ENCODE measurements at places on chromosomes 3 and 15. TPM values are rescaled to one million over a fixed set of nuclear protein-coding genes. Genes with fewer than 3 reads are reported as not detected.

DNA sequence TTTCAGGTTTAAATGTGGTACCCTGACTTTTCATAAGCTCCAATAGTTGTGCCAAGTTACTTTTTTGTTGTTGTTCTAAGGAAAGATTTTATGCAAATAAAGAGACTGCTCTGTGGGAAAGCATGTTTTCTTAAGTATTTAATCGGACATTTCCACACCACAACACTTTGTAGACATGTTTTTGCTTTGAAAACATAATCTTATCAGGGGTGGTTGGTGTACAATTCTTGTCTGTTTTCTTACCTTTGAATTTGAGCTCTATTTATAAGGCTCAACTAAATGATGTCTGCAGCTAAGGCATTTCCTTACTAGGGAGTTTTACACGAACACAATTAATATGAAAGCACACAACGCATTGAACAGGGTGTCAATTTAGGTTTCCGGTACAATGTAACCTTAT lies 81.5 kb upstream of the CDIN1 start:
- H3K4me1 ChIP-seq: peaks cover 11% of the 10 kb centered on the region
- H3K36me3 ChIP-seq: no peaks in the 10 kb centered on the region
- no peak for DNase-seq
- H3K4me3 ChIP-seq: no peak overlapping the region
- no peak overlapping the region for H3K27ac ChIP-seq
- H3K27me3 ChIP-seq: no peaks in the 10 kb centered on the region

DNA sequence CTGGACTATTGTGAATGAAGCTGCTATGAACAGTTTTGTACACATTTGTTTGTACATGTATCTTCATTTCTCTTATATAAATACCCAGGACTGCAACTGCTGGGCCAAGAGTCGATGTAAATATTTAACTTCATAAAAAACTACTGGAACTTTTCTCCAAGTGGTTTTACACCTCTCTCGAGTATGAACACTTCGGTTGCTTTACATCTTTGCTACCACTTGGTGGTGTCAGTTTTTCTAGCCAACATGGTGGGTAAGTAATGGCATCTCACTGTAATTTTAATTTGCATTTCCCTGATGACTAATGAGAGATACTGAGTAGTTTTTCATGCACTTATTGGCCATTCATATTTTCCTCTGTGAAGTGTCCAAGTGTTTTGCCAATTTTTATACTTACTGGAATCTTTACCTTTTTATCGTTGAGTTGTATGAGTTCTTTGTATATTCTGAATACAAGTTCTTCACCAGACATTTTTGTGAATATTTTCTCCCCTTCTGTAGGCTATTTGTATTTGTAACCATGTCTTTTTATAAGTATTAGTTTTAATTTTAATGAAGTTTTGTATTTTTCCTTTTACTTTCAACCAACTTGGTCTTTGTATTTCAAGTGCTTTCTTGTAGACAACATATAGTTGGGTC lies 44.4 kb downstream of the PCOLCE2 start:
- H3K27ac ChIP-seq: no peak overlapping the region
- DNase-seq: peak; percentile 69
- H3K27me3 ChIP-seq: no peaks in the 10 kb centered on the region
- H3K4me3 ChIP-seq: no peak overlapping the region
- peaks cover under 1% of the 10 kb centered on the region for H3K4me1 ChIP-seq

GRCh38 chr3:123163141-123163540 lies 38.6 kb upstream of the SEC22A start:
- H3K36me3 ChIP-seq: peaks cover 72% of the 10 kb centered on the region
- no peaks in the 10 kb centered on the region for H3K4me1 ChIP-seq

GRCh38 chr3:25171897-25172296 lies 256.2 kb upstream of the RARB start:
- no peak overlapping the region for H3K4me3 ChIP-seq
- DNase-seq: no peak
- no peaks in the 10 kb centered on the region for H3K27me3 ChIP-seq
- no peaks in the 10 kb centered on the region for H3K36me3 ChIP-seq
- H3K4me1 ChIP-seq: no peaks in the 10 kb centered on the region

- no peaks in the 10 kb centered on the region for H3K36me3 ChIP-seq
- no peak overlapping the region for H3K27ac ChIP-seq
- H3K27me3 ChIP-seq: no peaks in the 10 kb centered on the region
These were observed 121.5 kb downstream of the PTPRG start for GRCh38 chr3:61682671-61683548.

GRCh38 chr3:177571271-177571943 lies 374.1 kb upstream of the TBL1XR1 start:
- DNase-seq: no peak
- H3K4me1 ChIP-seq: peaks cover 21% of the 10 kb centered on the region
- no peaks in the 10 kb centered on the region for H3K27me3 ChIP-seq
- no peak overlapping the region for H3K4me3 ChIP-seq

The UNC45A gene
- total RNA-seq: 74.9 TPM

DNA sequence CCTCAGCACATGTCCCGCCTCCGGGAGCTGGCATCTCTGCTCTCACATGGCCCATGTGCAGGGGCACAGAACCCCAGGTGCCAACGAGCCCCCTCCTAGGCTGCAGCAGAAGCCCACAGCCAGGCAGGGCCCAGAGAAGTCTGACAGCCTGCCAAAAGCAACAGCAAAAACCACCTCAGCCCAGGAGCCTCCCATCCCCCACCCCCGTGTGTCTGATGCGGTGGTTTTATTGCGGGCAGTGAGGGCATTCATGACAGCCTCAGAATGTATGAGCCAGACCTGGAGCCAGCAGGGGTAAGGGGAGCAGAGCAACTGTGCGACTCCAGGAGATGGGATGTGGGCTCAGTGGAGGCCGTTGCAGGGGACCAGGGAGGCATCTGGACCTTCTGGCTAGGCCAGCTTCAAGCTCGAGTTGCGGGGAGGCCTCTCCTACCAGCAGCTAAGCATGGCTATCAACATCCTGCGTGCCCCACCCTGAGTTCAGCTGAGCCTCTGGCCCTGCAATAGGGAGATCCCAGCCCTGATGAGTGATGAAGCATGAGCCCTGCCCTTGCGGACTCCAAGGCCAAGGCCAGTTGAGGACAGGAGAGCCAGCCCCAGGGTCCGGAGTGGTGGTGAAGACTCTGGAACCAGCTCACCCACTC lies 52.5 kb downstream of the CYP11A1 start:
- DNase-seq: no peak
- no peaks in the 10 kb centered on the region for H3K27me3 ChIP-seq
- H3K27ac ChIP-seq: no peak overlapping the region
- H3K4me1 ChIP-seq: peaks cover 28% of the 10 kb centered on the region
- H3K36me3 ChIP-seq: no peaks in the 10 kb centered on the region

The CYP8B1 gene
- not detected for total RNA-seq

DNA sequence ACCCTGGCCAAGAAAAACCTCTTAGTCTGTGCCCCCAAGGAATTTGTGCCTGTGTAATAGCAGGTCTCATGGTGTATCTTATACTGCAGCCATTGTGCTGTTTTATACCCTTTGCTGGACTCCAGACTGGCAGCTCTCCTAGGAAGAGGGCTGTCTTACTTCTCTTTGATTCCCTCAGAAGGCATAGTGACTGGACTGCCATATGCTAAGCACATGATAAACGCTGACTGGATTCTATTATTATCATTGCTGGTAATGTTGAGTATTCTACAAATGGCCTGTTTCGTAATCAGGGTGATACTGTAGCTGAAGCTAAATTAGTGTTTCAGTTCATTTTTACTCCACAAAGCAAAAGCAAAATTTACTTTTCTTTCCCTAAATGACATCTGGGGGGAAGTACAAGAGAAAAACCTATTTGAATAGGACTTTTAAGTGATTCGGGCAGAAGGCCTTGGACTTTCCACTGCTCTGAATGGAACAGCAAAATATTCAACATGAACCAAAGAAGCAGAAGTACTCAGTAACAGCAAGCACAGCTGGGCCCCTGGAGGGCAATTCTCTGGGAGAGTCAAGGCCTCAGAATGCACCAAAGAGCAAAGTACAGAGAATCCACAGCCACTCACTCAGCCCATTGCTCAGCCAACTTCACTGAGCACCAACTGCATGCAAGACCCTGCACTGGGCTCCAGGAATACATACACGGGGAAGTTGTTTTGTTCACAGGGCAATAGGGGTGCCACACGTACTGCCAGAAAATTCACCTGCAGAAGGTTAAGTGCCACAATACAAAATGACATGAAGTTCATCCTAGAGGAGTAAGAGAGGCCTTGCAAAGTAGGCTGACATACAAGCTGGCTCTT lies 7.9 kb upstream of the BCL2A1 start:
- peak overlapping the region; percentile 3 for H3K4me3 ChIP-seq
- peak overlapping the region; percentile 76 for H3K27ac ChIP-seq
- peaks cover 20% of the 10 kb centered on the region for H3K4me1 ChIP-seq
- no peaks in the 10 kb centered on the region for H3K27me3 ChIP-seq
- H3K36me3 ChIP-seq: no peaks in the 10 kb centered on the region

GRCh38 chr3:72382460-72382859 lies 465.8 kb downstream of the SHQ1 start:
- H3K27me3 ChIP-seq: no peaks in the 10 kb centered on the region
- no peak overlapping the region for H3K27ac ChIP-seq
- DNase-seq: no peak
- peaks cover 12% of the 10 kb centered on the region for H3K4me1 ChIP-seq
- peaks cover 6% of the 10 kb centered on the region for H3K36me3 ChIP-seq

DNA sequence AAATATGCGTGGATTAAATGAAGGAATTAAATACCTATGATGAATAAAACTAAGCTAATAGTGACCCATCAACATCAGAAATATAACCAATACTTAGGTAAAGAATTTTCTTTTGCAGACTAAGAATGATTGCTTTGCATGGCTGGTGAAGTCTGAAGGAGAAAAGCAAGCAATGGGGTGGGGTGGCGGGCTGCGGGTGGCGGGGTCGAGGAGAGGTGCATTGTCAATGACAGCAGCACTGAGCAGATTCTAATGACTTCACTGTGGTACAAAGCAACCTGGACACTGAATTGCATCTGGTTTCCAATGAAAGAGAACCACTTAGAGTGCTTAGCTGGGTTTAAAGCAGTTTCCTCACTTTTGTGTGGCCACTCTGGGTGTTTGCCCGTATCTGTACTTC lies 171.5 kb upstream of the IL12A start:
- no peak overlapping the region for H3K27ac ChIP-seq
- H3K27me3 ChIP-seq: no peaks in the 10 kb centered on the region
- H3K4me3 ChIP-seq: no peak overlapping the region
- no peak for DNase-seq

- H3K36me3 ChIP-seq: no peaks in the 10 kb centered on the region
- no peaks in the 10 kb centered on the region for H3K27me3 ChIP-seq
- no peak for DNase-seq
These were observed 53.9 kb upstream of the NR2F2 start for GRCh38 chr15:96276438-96277210.

The HAPLN3 gene
- total RNA-seq: 14.7 TPM

The MINAR1 gene
- 2.5 TPM for total RNA-seq

- no peak for DNase-seq
- no peak overlapping the region for H3K4me3 ChIP-seq
- H3K27ac ChIP-seq: no peak overlapping the region
- no peaks in the 10 kb centered on the region for H3K36me3 ChIP-seq
- H3K4me1 ChIP-seq: peaks cover 12% of the 10 kb centered on the region
These were observed 187.1 kb downstream of the DPH6 start for GRCh38 chr15:35358824-35359223.

DNA sequence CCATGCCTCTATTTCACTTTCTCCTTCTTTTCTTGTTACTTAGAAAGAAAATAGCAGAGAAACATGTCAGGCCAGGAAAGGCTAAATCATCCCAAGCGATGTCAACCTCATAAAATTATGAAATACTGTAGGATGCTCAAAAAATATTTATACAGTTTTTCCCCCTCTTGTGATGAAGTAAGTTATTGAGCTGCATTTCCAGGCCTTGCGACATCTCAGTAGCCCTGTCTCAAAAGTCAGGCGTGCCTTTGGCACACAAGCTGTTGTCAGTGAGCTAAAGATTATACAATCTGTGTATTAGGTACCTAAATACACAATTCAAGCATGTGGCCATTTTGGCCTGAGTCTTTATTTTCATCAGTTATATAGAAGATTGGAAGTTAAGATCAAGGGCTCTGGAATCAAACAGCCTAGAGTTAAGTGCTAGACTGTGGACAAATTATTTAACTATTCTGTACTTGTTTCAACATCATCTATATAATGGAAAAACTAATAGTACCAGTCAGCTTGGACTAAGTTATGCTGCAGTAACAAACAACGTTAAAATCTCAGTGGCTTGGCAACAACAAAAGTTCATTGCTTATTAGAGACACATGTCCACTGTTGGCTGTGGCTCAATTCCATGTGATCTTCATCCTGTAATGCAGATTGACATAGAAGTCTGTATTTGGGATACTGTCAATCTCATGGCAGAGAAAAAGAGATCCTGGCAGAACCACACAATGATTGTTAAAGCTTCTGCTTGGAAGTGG lies 406.4 kb upstream of the PROK2 start:
- peaks cover 7% of the 10 kb centered on the region for H3K4me1 ChIP-seq
- H3K4me3 ChIP-seq: no peak overlapping the region
- H3K27me3 ChIP-seq: no peaks in the 10 kb centered on the region
- no peak overlapping the region for H3K27ac ChIP-seq
- no peak for DNase-seq

GRCh38 chr15:88018869-88019641 lies 237.5 kb downstream of the NTRK3 start:
- DNase-seq: no peak
- no peak overlapping the region for H3K27ac ChIP-seq
- peaks cover 3% of the 10 kb centered on the region for H3K4me1 ChIP-seq
- no peak overlapping the region for H3K4me3 ChIP-seq

GRCh38 chr3:65126527-65127410 lies 439.0 kb upstream of the ADAMTS9 start:
- H3K27me3 ChIP-seq: no peaks in the 10 kb centered on the region
- no peak overlapping the region for H3K4me3 ChIP-seq
- no peaks in the 10 kb centered on the region for H3K36me3 ChIP-seq
- no peaks in the 10 kb centered on the region for H3K4me1 ChIP-seq

GRCh38 chr15:99333413-99333812 lies 82.1 kb downstream of the LRRC28 start:
- no peak for DNase-seq
- no peaks in the 10 kb centered on the region for H3K36me3 ChIP-seq
- H3K4me1 ChIP-seq: no peaks in the 10 kb centered on the region
- H3K4me3 ChIP-seq: no peak overlapping the region
- no peaks in the 10 kb centered on the region for H3K27me3 ChIP-seq

- H3K4me1 ChIP-seq: peaks cover 23% of the 10 kb centered on the region
- no peaks in the 10 kb centered on the region for H3K27me3 ChIP-seq
- H3K4me3 ChIP-seq: no peak overlapping the region
- peak; percentile 88 for DNase-seq
These were observed 14.4 kb upstream of the TSPAN3 start for GRCh38 chr15:77085297-77085696.

DNA sequence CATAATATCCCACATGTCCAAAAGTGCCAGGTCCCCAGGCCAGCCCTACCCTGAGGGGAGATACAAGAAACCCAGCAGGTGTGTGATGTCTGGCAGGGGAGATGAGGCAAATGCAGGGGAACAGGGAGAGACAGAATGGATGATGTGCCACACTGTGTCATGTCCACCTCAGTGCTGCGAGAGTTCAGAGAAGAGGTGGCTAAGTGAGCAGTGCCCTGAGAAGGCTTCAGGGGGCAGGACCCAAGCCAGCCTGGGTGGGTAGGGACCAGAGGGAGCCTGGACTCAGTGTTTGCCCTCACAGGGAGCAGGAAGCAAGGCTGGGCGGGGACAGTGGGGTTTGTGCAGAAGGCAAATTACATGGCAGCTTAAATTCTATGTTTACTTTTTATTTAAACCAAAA lies 61.2 kb downstream of the KLHL6 start:
- H3K4me1 ChIP-seq: peaks cover 16% of the 10 kb centered on the region
- peaks cover 4% of the 10 kb centered on the region for H3K27me3 ChIP-seq
- no peaks in the 10 kb centered on the region for H3K36me3 ChIP-seq
- DNase-seq: no peak
- no peak overlapping the region for H3K4me3 ChIP-seq
- no peak overlapping the region for H3K27ac ChIP-seq

- H3K27ac ChIP-seq: peak overlapping the region; percentile 41
- peaks cover 10% of the 10 kb centered on the region for H3K36me3 ChIP-seq
- H3K4me3 ChIP-seq: no peak overlapping the region
- peaks cover 39% of the 10 kb centered on the region for H3K4me1 ChIP-seq
- no peaks in the 10 kb centered on the region for H3K27me3 ChIP-seq
- DNase-seq: no peak
These were observed 8.9 kb downstream of the CHSY1 start for GRCh38 chr15:101242999-101243336.
